ENCODE measurements at places on chromosomes 3 and 15.

GRCh38 chr15:48871542-48871941, 6.4 kb upstream of the EID1 start:
- DNase-seq = no peak

GRCh38 chr3:188979669-188980310, 192.0 kb upstream of the TPRG1 start:
- DNase-seq = no peak

GRCh38 chr3:8239095-8239494, 262.5 kb upstream of the LMCD1 start:
- DNase-seq = no peak

DNA sequence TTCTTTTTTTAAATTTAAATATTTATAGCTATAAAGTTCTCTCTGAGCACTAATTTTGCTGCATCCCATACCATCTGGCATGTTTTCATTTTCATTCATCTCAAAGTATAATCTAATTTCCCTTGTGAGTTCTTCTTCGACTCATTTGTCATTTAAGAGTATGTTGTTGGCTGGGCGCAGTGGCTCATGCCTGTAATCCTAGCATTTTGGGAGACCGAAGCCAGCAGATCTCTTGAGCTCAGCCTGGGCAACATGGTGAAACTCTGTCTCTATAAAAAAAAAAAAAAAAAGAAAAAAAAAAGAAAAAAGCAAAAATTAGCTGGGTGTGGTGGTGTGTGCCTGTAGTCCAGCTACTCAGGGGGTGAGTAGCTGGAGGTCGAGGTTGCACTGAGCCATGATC, 34.8 kb downstream of the MAP1A start:
- DNase-seq = no peak

DNA sequence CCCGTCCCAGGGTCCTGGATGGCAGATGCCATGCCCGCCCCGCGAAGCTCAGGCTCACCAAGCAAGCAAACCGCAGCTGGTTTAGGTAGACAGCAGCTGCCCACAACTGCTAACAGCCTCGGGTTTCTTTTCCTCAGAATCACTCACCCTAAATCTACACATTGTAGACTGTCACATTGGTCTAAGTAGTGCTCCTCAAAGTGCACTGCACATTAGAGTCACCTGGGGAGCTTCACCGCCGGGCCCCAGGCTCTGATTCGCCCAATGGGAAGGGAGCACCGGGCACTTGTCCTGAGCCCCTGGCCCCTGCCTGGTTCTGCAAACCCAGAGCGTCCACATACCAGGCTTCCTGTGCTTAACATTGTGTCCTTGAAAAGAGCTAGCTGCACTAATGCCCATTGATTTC, 752 bp downstream of the OCA2 start:
- DNase-seq = no peak

- DNase-seq = no peak
Observed at GRCh38 chr3:51706788-51707731, at the start of gene GRM2. GRM2 (plus strand) TSS chr3:51707068; CDS start chr3:51708984, 1,916 bp downstream.

GRCh38 chr3:171640520-171641412, 169.5 kb downstream of the PLD1 start:
- no peak for DNase-seq

- no peak for DNase-seq
Observed at GRCh38 chr3:86949850-86950249, 41.1 kb downstream of the VGLL3 start.

DNA sequence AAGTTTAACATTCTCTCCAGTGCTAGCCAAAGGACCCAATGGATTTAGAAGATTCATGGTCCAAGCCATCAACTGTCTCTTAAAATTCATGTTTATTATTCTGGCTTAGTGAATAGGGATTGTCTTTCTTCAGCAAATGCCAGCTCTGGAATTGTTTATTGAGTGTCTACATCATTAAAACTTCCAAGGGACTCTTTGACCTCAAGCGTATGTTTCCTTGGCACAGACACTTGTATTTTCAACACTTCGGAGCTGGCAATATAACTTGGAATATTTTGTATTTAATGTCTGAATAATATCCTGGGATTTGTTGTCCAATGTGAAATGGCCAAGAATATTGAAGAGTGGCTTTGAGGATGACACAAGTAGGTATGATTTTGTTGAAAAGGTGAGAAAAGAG, 204.2 kb downstream of the EPHA3 start:
- DNase-seq = no peak

DNA sequence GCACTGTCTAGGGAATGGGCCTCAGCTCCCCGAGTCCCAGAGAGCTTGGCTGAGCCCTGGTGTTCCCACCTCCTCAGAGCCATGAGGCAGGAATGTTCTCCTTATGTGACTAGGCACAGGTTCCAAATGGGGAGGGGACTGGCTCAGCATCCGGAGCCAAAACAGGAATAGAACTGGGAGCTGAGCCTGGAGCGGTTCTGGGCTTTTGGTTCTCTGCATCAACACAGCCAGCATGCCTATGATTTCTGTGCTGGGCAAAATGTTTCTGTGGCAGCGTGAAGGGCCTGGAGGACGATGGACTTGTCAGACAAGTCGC, at the start of gene FAM131A:
FAM131A (plus strand) TSS at position 202 of the 316 bp plus-strand sequence; CDS start at position 233, 31 bp downstream.
- DNase-seq = no peak

All from stimulated activated CD4-positive, alpha-beta T cell treated with anti-CD3 and anti-CD28 coated beads, Interleukin-15, amount 100 ng/mL, for 48 hours (primary cell).